NCI-H460 (cell line): ENCODE measurements at places on chromosomes 11 and 22. TPM values are rescaled to one million over a fixed set of nuclear protein-coding genes. Genes with fewer than 3 reads are reported as not detected.
A peak's percentile ranks its signal among the peaks of the same experiment; 100 is the strongest.

Gene C1QTNF5
- not detected in 2 replicates for total RNA-seq

Gene CHRM4
- not detected in 2 replicates for total RNA-seq

Gene TBX10
- not detected in 2 replicates for total RNA-seq

Gene GRIK4
- not detected in 2 replicates for total RNA-seq

Gene MS4A6E
- not detected in 2 replicates for total RNA-seq

Gene MS4A12
- total RNA-seq = not detected in 2 replicates

Gene FGF4
- total RNA-seq = not detected in 2 replicates

Gene SLC15A3
- not detected in 2 replicates for total RNA-seq

Gene CALCA
- total RNA-seq = 0.29 and 1.3 TPM in 2 replicates

Gene RCOR2
- total RNA-seq = 4.2 and 4.5 TPM in 2 replicates

DNA sequence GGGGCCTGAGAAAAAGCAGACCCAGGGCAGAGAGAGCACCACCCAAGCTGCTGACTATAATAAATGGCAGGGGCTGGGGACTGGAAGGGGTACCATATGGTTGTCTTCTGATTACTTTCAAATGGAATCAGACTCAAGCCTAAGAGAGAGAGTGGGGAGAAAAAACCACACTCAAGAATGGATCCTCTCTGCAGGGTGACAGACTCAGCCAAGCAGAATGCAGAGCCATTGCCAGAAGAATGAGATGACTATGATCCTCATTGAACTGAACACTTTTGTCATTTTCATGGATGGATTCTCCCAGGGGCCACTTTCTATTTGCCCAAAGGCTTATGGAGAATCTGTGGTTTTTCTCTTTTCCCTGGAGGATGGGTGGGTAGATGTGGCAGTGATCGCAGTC lies 8.7 kb downstream of the UBASH3B start:
- DNase-seq = no peak

GRCh38 chr11:125346179-125346530 lies 149.9 kb downstream of the FEZ1 start:
- no peak for DNase-seq

GRCh38 chr11:133947321-133947756 lies 9.4 kb downstream of the IGSF9B start:
- DNase-seq = peak; percentile 33

- no peak for DNase-seq
Measured at GRCh38 chr11:4430051-4430450, 19.0 kb upstream of the OR52K2 start.

GRCh38 chr11:83692675-83693074 lies 406.5 kb upstream of the CCDC90B start:
- no peak for DNase-seq

DNA sequence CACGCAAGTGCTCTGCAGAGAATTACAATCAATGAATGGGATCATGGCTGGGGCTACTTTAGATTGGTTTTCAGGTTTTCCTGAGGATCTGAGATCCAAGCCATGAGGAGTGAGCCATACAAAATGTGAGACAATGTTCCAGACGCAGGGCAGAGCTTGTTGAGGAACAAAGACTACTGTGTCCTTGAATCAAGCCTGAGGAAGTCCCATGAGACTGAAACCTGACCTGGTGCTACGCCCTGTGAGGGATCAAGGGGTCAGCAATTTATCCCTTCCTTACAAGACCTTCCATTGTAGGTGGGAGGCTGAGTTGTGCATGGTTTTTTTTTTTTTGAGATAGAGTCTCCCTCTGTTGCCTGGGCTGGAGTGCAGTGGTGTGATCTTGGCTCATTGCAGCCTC lies 2.1 kb downstream of the INCENP start:
- DNase-seq = no peak

DNA sequence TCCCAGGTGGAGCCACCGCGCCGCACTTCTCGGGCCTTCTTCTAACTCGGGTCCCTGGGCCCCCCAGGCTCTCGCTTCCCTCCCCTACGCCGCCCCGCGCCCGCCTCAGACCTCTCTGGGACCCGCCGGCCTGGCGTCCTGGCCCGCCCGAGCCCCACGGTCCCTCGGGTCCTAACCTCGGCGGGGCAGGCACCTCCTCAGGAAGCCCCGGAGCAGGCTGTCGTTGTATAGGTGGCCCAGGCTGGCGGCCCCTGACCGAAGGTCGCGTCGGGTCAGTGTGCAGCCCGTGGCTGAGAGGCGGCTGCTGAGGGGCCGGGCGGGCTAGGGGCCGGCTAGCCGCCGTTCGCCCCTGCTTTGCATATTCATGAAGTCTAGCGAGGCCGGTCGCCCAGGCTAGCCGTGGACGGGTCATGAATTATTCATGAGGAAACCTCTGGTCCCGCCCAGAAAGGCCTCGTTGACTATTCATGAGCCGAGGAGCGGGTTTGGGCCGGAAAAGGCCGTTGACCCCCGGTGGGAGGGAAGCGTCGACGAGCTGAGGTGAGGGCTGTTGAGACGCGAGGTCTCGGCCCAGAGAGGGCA lies at the start of gene HORMAD2:
TSS of gene HORMAD2 (plus strand) at position 513 of the 582 bp plus-strand sequence. CDS start 13,489 bp downstream, outside the sequence.
- DNase-seq = no peak

- no peak for DNase-seq
Measured at GRCh38 chr11:111843661-111844060, 27.7 kb downstream of the ALG9 start.

- no peak for DNase-seq
Measured at GRCh38 chr11:11349870-11350337, 3.1 kb downstream of the CSNK2A3 start.

GRCh38 chr11:128859563-128860441 lies 7.3 kb downstream of the KCNJ1 start:
- peak; percentile 40 for DNase-seq

DNA sequence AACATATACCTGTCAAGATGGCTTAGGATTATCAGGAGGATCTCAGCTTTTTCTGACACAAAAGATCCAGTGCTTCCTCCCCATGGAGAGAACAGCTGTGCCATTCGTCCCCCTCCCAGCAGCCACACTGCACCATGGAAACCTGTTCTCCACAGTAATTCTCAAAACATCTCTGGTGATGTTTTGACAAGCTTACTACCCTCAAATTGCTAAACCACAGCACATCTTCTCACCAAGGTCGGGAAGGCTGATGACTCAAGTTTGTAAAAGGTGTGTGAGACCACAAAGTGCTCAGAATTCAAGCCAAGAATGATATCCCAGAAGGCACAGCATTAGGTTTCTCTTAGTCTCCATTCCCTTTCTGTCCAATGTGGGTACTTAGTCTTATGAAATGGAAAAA lies 3.9 kb upstream of the RAB38 start:
- no peak for DNase-seq

- DNase-seq = no peak
Measured at GRCh38 chr11:7654195-7654705, 19.1 kb downstream of the CYB5R2 start.

- DNase-seq = no peak
Measured at GRCh38 chr11:86176165-86176884, 68.2 kb upstream of the EED start.

GRCh38 chr11:12441231-12441861 lies 64.0 kb downstream of the PARVA start:
- DNase-seq = no peak

GRCh38 chr11:11148596-11148995 lies 204.5 kb downstream of the CSNK2A3 start:
- DNase-seq = no peak

- no peak for DNase-seq
Measured at GRCh38 chr22:42769574-42770447, 49.1 kb upstream of the A4GALT start.

DNA sequence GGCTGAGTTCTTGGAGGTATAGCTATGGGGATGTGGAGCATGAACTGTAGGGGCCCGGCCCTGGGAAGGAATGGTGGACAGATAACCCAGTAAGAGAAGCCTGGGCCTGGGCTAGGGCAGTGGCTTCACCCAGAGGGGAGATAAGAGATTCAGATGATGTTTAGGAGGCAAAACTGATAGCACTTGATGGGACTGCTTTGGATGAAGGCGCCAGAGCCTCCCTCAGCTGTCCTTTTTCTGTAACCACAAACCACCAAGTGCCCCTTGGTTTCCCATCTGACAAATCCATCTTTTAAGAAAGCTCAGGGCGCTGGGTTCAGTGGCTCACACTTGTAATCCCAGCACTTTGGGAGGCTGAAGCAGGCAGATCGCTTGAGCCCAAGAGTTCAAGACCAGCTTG lies 23.4 kb downstream of the RELT start:
- DNase-seq = no peak

- DNase-seq = no peak
Measured at GRCh38 chr11:114775875-114776621, 97.7 kb downstream of the NXPE2 start.

GRCh38 chr11:94790661-94791180 lies 22.6 kb downstream of the AMOTL1 start:
- DNase-seq = no peak

DNA sequence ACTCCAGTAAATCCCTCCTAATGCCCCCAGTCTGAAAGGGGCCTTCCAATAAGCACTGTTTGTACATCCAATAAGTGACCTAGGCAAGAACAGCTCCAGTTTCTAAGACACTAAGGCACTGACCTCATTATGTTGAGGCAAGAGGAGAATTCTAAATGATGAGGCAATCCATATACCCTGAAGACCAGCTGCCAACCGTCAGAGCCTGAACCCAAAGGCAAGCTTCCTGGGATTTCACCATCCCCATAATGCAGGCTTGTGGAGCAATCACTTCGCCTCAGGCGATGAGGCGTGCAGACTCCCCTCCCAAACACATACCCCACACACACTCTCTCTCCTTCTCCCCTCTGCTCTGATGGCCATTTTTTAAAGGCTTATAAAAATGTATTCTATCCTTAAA lies 49.5 kb downstream of the LGR4 start:
- DNase-seq = peak; percentile 75

- no peak for DNase-seq
Measured at GRCh38 chr22:49262167-49262566, 565.5 kb downstream of the BRD1 start.

DNA sequence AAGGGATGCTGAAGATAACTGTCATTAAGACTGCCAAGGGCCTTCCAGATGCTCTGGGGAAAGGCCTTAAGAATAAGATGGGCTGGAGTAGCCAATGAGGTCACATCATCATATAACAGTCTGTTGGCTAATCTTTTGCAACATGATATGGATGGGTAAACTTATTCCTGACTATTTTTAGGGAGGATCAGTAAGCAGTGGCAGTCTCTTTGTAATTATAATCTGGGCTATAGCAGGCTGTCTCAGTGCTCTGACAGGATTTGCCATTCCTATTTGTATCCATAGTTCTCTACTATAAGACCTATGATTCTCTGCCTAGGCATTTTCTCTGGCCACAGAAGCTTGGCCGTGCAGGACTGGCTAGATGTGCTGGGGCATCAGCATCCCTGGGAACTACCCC lies 16.1 kb upstream of the CALCB start:
- no peak for DNase-seq

DNA sequence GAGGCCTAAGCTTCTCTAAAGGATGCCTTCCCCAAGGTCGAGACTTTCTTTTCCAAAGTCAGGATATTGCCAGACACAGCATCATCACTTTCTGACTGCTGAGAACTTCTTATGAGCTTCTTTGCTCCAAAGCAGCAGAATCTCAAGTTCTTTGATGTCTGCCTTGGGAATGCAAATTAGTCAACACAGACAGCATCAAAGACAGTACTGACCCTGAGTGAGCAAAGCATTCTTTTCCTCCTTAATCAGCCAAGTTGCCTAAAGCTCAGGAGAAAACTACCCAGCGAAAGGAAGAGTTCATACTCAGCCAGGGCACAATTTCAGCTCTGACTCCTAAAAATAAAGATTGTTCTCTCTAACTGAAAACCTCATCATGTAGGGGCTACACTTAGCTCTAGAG lies 98.0 kb downstream of the SLC36A4 start:
- DNase-seq = no peak

GRCh38 chr11:105603156-105603555 lies 6.7 kb upstream of the GRIA4 start:
- no peak for DNase-seq

DNA sequence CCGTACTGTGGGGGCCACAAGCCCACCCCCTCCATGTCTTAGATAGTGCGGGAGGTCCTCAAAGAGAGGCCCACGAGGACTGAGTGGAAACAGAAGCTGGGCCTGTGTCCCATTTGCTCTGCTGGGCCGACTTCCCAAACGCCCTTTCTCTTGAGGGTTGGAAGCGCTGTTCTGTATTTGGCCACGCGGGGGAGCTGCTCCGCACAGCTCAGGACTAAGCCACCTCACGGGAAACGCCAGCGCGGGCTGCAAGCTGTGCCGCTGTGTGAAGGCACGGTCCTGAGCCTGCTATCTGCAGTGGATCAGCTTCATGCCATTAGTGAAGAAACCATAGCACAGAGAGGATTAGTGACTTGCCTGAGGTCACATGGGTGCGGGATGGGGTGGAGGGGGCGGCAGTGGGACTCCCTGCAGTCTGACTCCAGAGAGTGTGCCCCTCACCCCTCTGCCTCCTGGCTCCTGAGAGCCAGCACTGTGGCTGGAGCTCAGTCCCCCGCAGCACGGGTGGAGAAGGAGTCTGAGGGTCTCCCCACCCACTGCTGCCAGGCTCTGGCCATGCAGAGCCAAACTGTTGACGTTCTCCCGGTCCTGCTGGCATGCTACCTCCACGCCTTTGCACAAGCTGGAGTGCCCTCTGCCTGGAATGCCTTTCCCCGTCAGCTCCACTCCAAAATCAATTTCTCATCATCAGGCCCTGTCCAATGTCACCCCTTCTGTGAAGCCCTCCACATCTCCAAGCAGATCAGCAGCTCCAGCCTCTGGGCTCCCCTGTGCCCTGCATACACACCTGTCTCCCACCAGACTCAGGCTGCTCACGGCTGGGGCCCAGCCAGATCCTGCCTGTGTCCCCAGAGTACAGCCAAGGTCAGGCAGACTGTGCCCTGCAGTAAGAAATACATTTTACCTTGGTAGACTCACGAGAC lies 51.5 kb upstream of the LRRC32 start:
- peak; percentile 65 for DNase-seq

DNA sequence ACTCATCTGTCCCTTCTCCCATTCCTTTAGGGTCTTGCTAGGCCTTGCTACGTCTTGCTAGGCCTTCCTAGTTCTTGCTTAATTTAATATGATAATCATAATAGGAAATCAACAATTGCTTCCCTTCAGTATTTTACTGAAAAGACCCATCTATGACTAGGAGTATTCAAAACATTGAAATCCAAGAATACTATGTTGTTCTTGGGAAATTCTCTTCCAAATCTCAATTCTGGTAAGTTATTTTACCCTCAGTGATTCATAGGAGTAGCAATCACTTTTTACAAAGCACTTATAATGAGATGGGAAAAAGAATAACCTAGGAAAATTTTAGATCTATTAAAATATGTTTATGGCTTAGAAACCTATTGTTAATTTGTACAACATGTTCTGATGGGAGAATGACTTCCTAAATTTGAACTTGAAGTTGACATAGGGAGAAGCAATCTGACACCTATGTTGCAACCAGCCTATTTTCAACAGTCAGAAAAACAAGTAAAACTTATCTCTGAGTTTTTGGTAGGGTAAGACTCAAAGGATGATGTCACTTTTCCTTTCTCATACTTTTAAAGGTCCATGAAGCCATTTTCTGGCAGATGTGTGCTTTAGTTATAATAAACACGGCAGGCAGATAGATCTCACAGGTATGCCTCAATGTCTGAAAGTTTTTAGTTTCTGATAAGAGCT lies 29.5 kb upstream of the HIPK3 start:
- no peak for DNase-seq

DNA sequence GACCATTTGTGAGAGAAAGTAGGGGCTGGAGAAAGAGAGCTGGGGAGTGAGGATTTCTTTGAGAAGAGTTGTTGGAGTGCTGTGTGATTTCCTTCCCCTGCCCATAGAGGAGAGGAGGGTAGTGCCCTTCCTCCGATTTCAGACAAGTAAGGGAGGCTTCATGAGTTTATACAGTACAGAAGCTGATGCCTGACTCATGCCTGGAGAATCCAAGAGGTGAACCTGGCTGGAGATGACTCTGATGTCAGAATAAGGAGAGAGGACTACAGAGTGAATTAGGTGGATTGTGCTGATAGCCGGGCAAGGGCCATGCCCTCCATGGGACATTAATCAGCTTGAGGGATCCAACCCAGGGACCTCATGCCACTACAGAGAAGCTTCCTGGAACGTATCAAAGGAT lies 91.6 kb downstream of the FAR1 start:
- no peak for DNase-seq
